ENCODE measurements at places on chromosomes 4 and X.

GRCh38 chr4:81874661-81875515, 403.2 kb upstream of the RASGEF1B start:
- no peak for DNase-seq

DNA sequence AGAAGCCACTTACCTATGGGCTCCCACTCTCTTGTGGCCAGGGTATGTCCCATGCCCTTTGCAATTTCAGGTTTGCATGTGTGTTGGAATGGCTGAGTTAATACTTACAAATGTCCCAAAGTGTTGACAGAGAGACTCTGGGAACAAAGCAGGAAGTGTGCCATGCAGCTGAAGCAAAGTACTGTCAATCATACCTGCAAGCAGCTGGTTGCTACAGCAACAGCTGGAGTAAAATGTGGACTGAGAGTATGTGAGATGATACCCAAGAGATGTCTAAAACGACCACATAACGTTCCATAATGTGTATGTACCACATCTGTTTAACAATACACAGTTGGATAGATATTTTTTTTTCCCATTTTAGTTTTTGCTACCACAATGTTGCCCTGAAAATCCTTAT, 82.8 kb upstream of the CAMK2D start:
- no peak for DNase-seq

GRCh38 chr4:150087006-150087405, 8.8 kb downstream of the DCLK2 start:
- DNase-seq: no peak

GRCh38 chrX:102599951-102600579, 750 bp downstream of the ARMCX5 start:
- DNase-seq: peak; percentile 1

DNA sequence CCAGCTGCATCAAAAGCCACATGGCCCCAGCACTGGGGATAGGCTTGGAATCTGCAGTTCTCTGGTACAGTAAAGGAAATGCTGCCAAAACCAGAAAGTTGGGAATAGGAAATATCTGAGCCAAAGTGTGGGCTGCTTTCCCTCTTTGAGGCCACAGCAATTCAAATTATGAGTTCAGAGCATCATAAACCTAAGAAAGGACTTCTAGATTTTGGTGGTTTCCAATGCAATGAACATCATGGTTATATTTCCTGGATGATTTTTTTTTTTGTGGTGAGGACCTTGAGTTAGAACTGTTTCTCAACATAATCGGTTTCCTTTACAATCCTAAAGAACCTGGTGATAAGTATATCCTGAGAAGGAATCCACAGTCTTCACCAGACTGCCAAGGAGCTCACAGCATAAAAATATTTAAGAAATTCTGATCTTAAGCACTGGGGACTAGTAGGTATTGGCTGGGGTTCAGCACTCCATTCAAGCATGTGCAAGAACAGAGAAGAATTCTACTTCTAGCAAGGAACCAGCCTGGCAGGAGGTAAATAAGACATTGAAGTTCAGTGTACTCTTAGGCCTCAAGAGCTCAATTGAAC, 29.8 kb upstream of the ARHGAP24 start:
- DNase-seq: no peak

DNA sequence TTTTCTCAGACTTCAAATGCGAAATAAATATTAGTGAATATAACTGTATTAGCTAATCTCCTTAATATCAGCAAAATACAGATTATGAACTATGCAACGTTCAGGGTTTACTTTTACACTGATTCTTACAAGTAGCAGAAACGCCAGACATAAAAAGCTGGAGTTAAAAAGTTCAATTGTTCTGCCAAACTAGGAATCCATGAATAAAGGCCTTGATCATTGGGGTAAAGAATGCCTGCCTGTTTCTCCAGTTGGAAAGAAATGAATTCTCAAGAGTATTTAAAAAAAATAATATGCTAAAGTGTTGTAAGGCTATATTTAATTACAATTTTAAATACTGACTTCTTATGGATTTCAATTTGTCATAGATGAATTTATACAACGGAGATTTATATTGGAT, 612.2 kb downstream of the DMD start:
- DNase-seq: no peak
